ENCODE measurements at places on chromosomes 3 and 15.

DNA sequence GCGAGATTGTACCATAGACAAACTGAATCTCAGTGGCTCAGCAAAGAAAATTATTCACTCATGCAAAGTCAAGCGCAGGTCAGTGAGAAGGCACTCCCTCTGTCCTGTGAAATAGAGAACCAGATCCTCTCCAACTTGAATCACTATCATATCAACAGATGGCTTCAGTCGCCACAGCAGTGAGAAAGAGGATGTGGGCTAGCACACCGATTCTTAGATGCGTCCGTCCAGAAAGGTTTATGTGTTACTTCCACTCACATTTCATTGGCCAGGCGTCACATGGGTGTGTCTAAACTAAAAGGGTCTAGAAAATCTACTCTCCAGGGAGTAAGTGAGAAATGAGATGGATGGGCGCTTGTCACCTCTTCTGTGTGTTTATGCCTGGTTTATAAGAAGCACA, 141.6 kb upstream of the KBTBD8 start:
- no peak for DNase-seq

- DNase-seq: no peak
These were observed 80.5 kb upstream of the SLC24A5 start for GRCh38 chr15:48040166-48040817.

GRCh38 chr15:38068626-38069391, 134.4 kb downstream of the TMCO5A start:
- peak; percentile 46 for DNase-seq

DNA sequence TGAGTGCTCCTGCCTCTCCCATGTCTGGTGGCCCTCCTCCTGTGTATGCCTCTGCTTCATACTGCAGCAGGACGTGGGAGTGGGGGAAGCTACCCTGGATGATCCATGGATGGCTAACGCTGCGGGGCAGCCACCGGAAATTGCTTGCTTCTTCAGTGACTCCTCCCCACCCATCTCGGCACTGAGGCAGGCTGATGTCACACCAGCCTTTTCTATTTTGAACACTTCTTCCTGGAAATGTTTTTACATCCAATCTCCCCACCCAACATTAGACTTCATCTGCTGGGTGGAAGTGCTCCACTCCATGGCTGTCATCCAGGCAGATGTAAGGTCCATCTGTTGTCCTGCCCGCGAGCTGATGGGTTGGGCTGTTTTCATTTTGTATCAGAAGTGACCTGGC, 58.9 kb upstream of the MUC13 start:
- no peak for DNase-seq

GRCh38 chr3:90095811-90096210, 988.4 kb downstream of the EPHA3 start:
- DNase-seq: no peak

- no peak for DNase-seq
These were observed 15.9 kb upstream of the LCMT2 start for GRCh38 chr15:43346305-43346704.

DNA sequence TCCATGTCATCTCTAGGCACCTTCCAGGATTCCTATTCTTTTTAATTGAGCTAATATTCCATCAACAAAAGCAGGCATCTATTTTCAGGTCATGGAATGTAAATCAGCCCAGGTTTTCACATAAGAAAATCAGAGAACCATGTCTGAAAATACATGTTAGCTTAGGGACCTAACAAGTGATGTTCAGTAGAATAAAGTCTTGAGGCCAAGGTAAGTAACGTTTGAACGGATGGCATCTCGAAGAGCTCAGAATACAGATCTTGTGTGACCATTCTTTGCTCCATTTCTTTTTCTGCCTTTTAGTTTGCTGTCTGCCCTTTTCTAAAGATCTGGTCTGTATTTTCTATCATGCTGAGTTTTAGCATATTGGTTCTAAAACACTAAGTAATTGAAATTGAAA, 16.5 kb upstream of the KCNMB2 start:
- DNase-seq: no peak

- peak; percentile 6 for DNase-seq
These were observed 59.6 kb downstream of the ESYT3 start for GRCh38 chr3:138493804-138494606.

DNA sequence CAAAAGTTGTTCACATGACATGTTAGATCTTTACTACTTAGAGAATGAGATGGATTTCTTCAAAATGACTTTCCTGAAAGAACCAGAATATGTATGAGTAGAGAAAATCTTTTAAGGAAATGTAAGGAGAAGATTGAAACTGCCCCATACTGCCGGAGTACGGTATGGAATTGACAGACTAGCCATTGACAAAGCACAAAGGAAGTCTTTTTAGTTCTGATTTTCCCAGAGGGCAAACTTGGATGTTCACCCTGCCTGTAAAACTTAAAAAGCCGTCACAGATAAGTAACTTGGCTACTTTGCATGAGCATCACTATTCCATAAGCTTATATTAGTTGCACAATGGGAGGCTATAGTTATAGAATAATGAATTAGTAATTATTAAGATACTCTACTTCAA, 93.8 kb downstream of the NECTIN3 start:
- no peak for DNase-seq

- no peak for DNase-seq
These were observed 660.7 kb upstream of the ADAMTS9 start for GRCh38 chr3:65348398-65348995.

- no peak for DNase-seq
These were observed 41.6 kb downstream of the PIK3CA start for GRCh38 chr3:179189759-179190158.

- DNase-seq: no peak
These were observed 707.4 kb downstream of the MECOM start for GRCh38 chr3:168956076-168956475.

DNA sequence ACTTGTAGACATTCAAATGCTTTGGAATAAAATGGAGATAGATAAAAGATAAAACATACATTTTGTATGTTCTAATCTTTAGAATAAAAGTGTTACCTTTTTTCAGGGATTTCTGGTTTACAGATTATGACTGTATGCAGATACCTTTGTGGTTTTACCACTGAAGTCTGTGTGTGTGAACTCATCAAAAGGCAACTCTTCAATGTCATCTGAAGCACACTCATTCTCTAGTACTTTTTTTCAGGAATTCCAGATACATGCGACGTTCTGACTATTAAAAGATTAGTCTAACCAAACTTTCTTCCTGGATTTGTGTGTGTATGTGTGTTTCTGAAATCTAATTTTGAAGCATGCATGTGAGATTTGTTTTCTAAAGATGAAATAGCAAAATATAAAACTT, 188.6 kb downstream of the NLGN1 start:
- peak; percentile 1 for DNase-seq

GRCh38 chr3:170735821-170736220, 134.2 kb downstream of the RPL22L1 start:
- no peak for DNase-seq

DNA sequence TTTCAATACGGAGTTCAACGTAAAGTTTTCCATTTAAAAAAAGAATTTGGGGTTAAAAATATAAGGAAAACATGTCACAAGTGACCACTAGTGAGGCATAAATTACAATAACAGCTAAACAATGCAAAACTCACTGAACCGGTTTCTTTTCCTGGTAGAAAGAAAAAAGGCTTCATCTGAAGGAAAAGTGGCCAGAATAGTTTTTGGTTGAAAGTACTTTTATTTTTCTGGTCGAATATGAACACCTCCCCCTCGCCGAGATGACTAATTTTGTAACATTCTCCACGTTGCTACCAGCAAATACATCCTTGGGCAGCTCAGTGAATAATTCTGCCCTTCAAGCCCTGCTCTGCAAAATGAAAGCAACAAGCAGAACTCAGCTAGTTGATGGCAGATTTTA, 3.9 kb upstream of the SRGAP3 start:
- no peak for DNase-seq

- DNase-seq: no peak
These were observed 1.2 kb downstream of the YEATS2 start for GRCh38 chr3:183698756-183699155.

DNA sequence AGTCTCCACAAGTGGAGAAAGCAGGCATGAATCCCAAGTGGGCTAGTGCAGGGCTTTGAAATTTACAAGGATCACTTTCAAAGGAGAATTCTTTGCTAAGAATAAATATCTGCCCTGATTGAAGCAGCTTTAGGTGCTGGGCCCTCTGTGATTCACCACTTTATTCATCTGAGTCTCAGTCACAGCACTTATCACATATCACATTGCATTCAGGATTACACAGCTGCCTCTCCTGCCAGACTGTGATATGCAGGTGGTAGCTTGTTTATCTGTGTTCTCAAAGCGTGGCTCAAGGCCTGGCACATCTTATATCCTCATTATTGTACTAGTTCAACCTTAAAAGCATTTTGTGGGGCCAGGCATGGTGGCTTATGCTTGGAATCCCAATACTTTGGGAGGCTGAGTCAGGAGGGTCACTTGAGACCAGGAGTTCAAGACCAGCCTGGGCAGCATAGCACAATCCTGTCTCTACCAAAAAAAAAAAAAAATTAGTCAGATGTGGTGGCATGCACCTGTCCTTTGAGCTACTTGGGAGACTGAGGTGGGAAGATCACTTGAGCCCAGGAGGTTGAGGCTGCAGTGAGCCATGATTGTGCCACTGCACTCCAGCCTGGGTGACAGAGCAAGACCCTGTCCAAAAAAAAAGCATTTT, 156.9 kb upstream of the EIF1B start:
- DNase-seq: no peak

DNA sequence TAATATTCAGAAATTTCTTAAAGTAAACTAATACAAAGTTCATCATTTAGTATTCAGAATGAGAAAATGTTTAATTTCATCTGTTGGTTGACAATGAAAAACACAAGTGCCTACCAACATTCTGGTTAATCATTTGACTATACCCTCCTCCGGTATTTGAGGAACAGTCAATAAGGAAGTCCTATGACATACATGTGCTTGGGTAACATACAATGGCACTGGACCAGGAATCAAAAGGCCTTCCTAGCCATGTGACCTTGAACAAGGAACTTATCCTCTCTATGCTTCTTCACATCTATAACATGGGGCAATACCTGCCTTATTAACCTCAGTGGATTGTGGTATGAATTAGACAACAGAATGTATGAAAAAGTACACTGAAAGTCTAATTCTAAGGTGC, 65.8 kb downstream of the ZNF280D start:
- no peak for DNase-seq

- DNase-seq: no peak
These were observed 120.0 kb downstream of the ATP1B3 start for GRCh38 chr3:141996437-141996836.

- DNase-seq: peak; percentile 59
These were observed 80.6 kb downstream of the CCR1 start for GRCh38 chr3:46127503-46127902.

DNA sequence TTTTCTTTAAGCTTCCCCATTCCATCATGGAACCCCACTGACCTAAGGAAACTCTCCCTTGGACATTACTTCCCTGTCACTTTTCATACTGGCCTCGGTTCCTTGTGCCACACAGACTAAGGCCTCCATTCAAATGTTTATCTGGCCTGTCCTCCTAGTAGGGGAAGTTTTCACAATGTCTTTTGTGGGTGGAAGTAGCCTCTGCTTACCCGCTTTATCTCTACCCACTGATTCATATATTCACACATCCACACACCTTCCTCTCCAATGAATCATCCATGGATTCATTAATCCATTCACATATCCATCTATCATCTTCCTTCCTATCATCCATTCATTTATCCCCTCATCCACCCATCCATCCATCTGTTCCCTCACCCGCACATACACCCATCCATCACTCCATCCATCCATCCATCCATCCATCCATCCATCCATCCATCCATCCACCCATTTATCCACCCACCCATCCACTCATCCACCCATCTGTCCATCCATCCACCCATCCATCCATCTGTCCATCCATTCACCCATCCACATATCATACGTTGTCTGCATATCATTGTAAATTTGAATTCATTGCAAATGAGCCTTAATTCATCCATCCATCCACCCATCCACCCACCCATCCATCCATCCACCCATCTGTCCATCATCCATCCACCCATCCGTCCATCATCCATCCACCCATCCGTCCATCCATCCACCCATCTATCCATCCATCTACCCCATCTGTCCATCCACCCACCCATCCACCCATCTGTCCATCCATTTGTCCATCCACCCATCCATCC, 49.1 kb downstream of the IQSEC1 start:
- DNase-seq: no peak

DNA sequence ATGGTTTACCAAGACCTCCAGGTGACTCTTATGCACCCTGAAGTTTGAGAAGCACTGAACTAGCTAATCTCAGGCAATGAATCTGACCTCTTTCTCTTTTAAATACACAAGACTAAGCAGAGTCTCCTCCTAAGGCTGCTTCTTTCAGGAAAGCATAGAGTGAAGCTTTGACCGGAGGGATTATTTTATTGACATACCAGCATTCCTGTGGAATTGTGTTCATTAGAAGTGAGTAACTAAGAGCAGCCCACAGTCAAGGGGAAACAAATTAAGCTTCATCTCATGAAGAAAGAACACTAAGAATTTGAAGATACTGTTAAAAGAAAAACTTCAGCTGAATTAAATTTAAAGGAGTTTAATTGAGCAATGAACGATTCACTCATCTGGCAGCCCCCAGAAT, 963.5 kb downstream of the NTRK3 start:
- DNase-seq: no peak

DNA sequence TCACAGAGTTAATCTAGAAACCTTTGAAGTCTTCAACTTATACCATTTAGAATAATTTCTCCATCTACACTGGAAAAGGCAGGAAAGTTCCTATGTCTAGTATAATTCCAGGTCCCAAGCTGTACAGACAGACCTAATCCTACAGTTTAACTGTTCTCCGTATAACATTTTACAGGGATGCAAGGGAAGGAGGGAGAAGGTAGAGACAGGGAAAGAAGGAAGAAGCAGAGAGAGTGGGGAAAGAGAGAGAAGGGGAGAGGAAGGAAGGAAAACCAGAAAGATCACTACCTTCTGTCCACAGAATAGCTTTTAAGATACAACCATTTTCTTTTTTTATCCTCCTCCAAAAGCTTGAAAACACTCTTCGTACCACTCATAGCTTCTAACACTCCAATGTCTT, 185.8 kb downstream of the FOXP1 start:
- DNase-seq: no peak

DNA sequence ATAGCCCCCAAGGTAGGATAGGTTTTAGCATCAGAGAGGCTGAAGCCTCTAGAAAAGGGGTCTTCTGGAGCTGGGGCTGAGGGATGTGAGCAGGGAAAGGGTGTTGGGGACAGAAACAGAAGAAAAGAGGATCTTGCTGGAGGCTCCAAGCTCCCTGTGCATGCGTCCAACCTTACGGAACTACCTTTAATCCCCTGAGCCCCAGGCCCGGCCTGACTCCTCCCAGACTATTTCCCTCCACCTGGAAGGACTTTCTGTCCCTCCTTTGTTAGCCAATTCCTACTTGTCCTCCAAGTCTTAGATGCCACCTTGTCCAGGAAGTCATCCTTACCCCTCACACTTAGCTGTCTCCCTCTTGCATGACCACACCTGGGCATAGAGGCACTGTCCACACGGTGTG, 50.0 kb upstream of the VPS8 start:
- no peak for DNase-seq

- no peak for DNase-seq
These were observed 115.4 kb downstream of the MYLK start for GRCh38 chr3:123768480-123769355.

- DNase-seq: no peak
These were observed 156.2 kb downstream of the CLSTN2 start for GRCh38 chr3:140091143-140091542.

- DNase-seq: no peak
These were observed 376.2 kb downstream of the ZBTB20 start for GRCh38 chr3:114770874-114771273.

- no peak for DNase-seq
These were observed 78.7 kb downstream of the LPP start for GRCh38 chr3:188232656-188233055.
